Endodermal cell (in vitro differentiated cells): ENCODE measurements at places on chromosomes 2 and 18. TPM values are rescaled to one million over a fixed set of nuclear protein-coding genes. Genes with fewer than 3 reads are reported as not detected.

RAB17 gene
- total RNA-seq: 369 to 669 TPM (median 375 TPM) in 3 replicates

DNA sequence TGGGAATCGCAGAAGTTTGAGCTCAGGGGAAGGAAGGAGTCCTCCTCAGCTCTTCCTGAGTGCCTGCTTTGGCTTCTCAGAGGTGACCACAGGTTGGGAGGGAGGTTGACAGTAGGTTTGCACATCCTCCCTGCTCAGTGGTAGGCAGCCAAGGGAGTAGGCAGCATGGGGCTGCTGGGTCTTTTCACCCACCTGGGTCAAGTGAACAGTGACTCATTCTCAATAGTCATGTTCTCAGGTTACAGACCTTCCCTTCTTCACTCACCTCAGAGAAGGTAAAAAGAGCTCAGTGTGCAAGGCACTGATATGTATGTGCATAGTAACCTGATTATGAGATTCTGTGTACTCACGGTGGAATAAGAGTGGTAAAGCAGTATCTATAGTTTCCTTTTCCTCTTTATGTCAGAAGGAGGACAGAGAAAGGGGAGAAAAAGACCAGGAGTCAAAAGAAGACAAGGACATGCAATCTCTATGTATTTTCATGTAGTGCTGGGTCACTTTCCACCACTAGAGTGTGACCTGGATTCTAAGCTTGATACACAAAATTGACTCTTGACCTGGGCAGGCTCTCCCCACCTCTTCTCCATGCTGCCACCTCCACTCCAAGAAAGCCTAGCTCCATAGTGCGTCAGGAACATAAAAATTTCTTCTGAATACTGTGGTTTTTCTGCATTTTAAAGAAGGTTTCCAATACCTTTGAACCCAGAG is 36.5 kb upstream of the ASNSD1 start:
- DNase-seq: peak; percentile 60
- H3K4me1 ChIP-seq: peaks cover 7% of the 10 kb centered on the region
- H3K36me3 ChIP-seq: no peaks in the 10 kb centered on the region
- H3K4me3 ChIP-seq: no peak overlapping the region
- no peaks in the 10 kb centered on the region for H3K27me3 ChIP-seq

DNA sequence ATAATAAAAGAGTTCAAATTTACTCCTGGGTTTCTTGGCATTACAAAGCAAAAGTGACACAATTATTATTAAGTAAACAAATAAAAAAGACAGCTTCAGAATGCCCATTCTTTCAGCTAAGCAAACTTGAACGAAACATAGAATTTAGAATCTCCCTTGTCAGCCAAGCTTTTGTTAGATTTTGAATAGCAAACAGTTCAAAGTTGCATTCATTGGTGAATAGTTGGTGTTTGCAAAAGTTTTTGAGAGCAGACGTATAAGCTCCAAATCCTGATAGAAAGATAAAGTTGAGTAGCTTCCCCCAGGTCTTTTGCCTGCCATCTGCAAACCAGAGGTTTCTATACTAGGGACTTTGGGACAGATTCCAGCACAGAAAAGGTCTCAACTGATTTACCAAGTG is 434.3 kb upstream of the TNP1 start:
- H3K36me3 ChIP-seq: no peaks in the 10 kb centered on the region
- H3K4me3 ChIP-seq: no peak overlapping the region
- H3K27ac ChIP-seq: no peak overlapping the region

CTIF gene
- total RNA-seq: 22.6 to 37.5 TPM (median 33.8 TPM) in 3 replicates

DNA sequence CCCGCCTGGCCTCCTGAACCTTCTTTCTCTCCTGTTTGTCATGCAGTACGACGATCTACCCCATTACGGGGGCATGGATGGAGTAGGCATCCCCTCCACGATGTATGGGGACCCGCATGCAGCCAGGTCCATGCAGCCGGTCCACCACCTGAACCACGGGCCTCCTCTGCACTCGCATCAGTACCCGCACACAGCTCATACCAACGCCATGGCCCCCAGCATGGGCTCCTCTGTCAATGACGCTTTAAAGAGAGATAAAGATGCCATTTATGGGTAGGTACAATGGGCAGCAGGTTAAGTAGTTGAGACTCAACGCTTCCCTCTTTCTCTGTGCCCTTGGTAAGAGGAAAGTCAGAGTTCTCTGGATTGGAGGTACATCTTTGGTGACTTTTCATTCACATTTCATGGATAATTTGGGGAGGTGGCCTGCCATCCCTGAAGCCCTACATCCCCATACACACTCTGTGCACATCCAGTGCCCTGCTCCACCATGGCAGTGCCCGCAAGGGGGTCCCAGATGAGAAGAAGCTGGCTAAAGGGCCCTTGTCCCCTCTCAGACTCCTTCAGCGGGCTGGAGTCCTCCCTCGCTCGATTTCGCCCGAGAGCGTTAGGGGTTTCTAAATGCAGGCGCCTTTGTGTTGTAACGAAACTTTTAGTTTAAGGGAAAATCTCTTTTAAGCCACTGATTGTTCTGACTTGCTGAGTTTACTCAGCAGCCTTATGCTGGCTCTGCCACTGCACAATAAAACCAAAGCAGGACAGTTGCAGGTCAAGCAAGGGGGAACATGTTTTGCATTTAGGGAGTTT is 3.0 kb downstream of the MEIS1 start:
- DNase-seq: peak; percentile 68
- no peak overlapping the region for H3K27ac ChIP-seq
- peak overlapping the region; percentile 97 for H3K4me3 ChIP-seq

CHST9 gene
- 44.9 to 78.9 TPM (median 75.8 TPM) in 3 replicates for total RNA-seq

DNA sequence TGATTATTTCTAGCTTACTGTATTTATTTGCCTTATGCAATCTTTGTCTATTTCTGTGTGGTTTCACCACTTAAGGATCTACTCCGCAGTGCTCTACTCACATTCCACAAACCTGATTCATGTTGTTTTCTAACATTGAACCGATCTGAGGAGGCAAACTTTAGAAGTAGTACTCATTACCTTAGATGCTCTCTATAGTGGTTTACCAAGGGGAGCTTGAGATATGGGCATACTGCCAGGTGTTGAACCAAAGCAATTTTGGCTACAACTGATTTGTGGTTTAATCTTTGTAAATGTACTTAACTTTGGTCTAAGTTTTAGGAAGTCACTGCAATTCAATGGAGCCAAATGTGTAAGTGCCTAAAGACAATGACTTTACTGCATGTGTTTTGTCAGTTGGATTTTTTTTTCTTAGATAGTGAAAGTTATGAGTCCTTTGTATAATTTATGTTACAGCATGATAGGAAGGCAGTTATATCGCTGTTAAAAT is 50.1 kb downstream of the MAP2 start:
- H3K4me1 ChIP-seq: no peaks in the 10 kb centered on the region
- H3K27me3 ChIP-seq: no peaks in the 10 kb centered on the region
- DNase-seq: no peak
- no peak overlapping the region for H3K27ac ChIP-seq

DNA sequence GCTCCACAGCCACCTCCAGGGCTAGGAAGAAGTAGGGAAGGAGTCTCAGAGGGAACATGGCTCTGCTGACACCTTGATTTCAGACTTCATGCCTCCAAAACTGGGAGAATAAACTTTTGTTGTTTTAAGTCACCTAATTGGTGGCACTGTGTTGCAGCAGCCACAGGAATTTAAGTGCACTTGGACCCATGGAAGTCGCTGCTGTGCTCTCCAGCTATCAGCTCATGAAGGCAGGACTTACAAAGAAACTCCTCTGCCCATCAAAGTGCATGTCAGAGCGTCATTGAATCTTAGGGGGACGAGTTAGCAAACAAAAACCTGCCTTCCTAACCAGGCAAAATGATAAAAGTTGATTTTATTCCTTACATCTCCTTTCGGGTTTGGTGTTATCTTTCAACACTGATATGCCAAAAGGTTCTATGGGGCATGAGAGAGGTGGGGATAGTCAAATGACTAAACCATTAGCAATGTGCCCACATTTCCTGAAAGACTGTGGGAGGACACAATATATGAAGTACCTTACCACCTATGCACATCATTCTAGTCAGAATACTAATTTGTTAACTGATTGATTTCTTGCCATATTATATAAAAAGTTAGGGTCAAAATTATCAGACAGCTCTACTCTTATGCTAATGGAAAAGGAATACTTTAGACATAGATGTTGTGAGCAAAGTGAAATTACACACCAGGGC is 235.8 kb upstream of the TNP1 start:
- no peaks in the 10 kb centered on the region for H3K27me3 ChIP-seq
- DNase-seq: no peak
- H3K27ac ChIP-seq: no peak overlapping the region
- no peak overlapping the region for H3K4me3 ChIP-seq
- H3K36me3 ChIP-seq: no peaks in the 10 kb centered on the region

- H3K4me1 ChIP-seq: no peaks in the 10 kb centered on the region
- no peak overlapping the region for H3K4me3 ChIP-seq
- H3K27me3 ChIP-seq: no peaks in the 10 kb centered on the region
- no peak overlapping the region for H3K27ac ChIP-seq
- DNase-seq: peak; percentile 10
- peaks cover 10% of the 10 kb centered on the region for H3K36me3 ChIP-seq
Measured at GRCh38 chr2:30264274-30264673, 32.9 kb downstream of the LBH start.
